ENCODE measurements at places on chromosomes 2 and 18.

- no peak for DNase-seq
These were observed 54.6 kb downstream of the CYP27C1 start for GRCh38 chr2:127165539-127165935.

DNA sequence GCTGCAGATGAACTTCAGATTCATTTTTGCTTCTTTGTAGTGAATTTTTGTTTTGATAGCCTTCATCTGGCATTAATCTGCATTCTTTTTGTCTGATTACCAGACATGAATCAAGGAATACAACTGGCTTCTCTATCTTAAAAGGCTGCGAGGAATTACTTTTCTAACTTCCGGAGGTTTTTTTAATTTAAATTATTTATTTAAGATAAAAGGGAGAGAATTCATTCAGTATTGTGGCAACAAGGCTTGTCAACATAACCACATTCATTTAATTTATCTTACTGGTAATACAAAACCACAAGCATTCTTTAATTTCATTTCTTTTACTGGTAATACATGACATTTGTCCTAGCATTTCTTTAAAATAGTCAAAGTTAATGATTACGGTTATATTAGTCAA is 36.0 kb downstream of the CSRNP3 start:
- no peak for DNase-seq

GRCh38 chr18:24173997-24174396 is 35.1 kb downstream of the CABYR start:
- DNase-seq, result no peak

DNA sequence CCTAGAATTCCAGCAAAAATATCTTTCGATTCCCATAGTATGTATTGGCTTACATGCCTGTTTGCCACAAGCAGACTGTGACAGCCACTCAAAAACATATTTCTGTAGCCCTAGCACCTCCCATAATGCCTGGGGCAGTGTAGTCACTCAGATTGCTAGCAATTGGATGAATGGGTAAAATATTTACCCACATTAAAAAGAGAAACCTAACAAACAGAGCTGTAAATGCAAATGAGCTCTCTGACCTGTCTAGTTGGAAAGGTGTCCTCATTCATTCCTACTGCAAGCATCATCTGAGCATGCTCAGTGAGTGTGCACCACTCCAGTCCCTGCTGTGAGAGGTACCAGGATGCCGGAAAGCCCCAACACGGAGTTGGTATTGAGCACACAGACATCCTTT is 234.0 kb upstream of the RAB12 start:
- no peak for DNase-seq

DNA sequence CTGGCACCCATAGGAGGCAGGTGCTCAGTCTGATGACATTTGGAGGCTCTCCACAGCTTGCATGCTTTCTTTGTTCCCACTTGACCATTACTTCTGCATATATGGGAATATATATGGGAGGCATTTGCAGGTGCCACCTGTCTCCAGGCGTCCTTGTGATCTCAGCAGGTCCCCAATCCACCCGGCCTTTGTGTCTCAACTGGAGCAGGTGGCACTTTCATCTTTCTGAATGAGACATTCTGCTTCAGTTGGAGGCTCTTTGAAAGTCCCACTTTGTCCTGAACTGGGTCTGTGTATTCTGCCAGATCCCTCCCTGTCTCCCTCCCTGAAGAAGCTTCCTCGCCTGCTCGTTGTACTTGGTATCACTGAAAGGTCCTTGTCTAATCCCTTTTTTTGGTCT is 318.1 kb upstream of the EPAS1 start:
- no peak for DNase-seq

DNA sequence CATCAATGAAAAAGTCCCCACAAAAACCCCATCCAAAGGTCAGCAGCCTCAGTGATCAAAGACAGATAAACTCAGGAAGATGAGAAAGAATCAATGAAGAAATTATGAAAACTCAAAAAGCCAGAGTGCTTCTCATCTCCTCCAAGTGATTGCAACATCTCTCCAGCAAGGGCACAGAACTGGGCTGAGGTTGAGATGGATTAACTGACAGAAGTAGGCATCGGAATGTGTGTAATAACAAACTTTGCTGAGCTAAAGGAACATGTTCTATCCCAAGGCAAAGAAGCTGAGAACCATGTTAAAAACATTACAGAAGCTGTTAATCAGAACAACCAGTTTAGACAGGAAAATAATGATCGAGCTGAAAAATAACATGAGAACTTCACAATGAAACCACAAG is 442.8 kb upstream of the SYT4 start:
- DNase-seq, result no peak

DNA sequence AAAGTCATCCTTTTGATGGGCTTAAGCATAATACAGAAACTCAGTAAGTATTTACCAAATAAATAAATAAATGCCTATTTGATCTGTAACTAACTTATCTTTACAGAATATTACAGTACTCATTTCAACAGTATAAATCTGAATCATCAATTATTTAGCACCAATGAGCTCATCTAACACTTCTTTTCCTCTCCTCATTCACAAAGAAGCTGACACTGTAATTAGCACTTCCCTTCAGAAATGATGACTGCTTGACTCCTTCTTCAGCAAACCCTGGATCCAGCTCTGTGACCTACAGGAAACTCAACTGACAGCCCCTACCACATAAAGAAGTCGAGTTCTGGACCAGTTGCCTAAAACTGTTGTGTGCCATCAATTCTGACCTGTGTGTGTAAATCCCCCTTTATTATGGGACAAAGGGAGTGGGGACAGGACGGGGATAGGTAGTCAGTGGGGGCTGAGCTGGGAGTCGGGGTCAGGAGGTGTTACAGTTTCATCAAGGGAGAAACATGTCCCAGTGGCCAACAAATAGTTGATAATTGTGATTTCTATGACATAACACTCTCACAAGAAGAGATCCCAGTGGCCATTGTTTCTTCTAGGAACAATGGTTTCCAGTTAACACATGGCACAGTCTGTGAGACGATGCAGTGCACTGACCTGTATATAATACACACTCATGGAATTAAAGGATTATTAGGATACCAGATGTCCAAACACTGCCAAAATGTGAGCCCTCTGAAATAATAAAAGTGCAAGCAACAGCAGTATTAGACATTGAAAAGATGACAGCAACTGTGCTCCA is 68.7 kb downstream of the STK39 start:
- no peak for DNase-seq

DNA sequence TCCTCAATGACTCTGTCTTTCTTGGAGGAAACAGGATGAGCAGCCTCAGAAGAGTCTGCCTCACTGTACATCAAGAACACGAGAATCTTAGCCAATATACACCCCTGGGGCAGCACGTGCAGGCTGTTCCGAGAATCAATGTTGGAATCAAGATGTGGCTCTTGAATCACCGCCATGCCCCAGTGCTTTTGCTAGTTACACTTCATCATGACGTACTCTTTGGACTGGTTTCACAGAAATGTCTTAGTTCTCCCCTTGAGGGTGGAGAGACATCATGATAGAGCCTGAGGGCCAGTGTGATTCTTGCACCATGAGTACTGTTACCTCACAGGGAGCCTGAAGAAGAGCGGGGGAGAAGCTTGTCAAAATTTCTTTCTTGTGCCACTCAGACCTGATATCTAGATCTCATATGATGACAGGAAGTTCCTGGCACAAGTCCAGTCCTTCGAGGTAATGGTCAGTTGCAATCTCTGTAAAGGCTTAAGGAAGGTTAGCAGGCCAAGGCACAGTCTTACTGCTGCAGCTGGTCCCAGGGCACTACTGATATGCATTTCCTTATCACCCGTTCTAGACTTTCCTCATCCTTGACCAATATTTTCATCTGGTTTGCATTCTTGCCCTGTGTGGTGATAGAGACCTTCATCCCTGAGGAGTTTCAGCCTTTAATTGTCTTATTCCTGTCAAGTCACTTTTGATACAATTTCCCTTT is 28.2 kb upstream of the STAT4 start:
- DNase-seq, result no peak

DNA sequence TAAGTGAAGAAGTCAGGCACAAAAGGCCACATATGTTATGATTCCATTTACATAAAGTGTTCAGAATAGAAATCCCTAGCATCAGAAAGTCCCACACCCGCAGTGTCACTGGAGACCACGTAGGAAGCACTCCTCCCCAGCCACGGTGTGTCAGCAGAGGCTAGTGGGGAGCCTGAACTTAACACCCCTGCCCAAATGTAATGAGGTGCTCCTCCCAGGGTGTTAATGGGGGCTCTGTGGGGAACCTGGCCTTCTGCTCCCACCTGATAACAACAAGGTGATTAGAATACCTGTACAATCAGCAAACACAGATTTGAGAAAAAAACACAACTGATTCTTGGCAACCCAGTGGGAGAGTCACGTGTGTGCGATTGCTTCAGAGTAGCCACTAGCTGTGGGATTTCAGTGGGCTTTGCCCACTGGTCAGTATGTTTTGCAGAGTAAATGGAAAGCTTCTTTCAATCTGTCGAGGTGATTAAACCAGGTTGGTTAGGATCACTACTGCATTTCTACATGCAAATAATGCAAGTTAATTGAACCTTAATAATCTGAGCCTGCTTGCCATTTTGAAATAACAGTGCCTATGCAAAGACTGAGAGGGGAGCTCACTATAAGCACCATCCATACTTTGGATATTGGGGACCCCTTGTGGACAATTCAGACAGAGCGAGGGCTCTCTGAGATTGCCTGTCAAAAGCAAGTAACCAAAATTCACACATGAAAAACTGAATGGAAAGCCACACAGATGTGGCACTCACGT is 20.6 kb upstream of the ATRAID start:
- DNase-seq, result no peak

DNA sequence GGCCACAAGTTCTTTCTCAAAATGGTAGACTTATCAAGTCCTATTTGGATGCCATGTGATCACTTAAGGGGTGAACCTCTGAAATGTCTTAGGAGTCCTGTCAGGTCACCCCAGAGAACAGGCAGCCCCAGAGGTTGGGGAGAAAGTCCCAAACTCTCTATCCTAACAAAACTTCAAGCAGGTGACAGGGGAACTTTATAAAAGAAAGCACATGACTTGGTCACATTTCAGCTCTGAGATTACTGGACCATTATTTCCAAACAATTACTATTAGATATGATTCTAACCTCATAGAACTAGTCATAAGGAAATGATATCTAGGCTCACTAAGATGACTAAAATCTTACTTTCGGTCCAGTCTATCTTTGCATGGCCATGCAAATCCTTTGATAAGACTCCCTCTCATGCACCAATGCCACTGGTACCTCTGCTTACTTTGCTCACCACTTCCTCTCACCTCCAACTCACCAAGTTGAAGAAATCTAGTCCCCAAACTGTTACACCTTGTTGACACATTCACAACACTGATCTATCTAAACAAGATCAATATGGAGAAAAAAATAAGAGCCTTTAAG is 107.0 kb downstream of the GALNT14 start:
- DNase-seq, result no peak

- DNase-seq, result no peak
These were observed 7.5 kb upstream of the YPEL5 start for GRCh38 chr2:30139131-30139870.

- no peak for DNase-seq
These were observed 400.6 kb downstream of the IRS1 start for GRCh38 chr2:226399006-226399405.

- no peak for DNase-seq
These were observed 124.9 kb downstream of the RDH14 start for GRCh38 chr2:18435426-18436037.

- no peak for DNase-seq
These were observed 149.5 kb downstream of the CCBE1 start for GRCh38 chr18:59547581-59548182.

GRCh38 chr2:61244694-61245093 is 82.7 kb downstream of the C2orf74 start:
- DNase-seq, result no peak

GRCh38 chr18:69230204-69230603 is 170.5 kb upstream of the DOK6 start:
- DNase-seq, result no peak

- no peak for DNase-seq
These were observed 1.3 kb downstream of the PGAP1 start for GRCh38 chr2:196925051-196925767.

- DNase-seq, result no peak
These were observed 825.8 kb downstream of the DCC start for GRCh38 chr18:53165770-53166169.

DNA sequence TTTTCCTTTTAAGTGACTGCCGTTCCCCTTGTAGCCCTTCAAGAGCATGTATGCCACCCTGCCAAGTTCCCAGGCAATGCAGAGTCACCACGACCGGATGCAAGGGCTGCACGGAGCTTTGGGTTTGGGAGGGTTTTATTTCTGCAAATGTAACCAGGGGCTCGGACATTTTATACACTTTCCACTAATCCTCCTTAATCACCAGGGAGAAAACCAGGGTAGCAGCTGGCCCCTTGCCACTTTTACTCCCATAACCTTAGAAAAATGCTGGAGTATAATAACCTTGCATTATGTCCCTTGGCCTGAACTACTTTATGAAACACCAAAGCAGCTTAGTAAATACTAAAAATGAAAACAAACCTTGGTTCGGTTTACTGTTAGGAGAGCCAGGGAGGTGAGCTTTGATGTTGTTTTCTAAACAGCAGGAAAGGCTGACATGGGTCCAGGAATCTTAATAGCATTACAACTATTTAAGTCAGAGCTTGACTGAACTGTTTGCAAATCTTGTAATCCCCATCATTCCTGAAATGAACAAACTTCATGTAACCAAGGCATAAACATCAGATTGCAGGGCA is 152.8 kb upstream of the RIOK3 start:
- no peak for DNase-seq

GRCh38 chr2:144456680-144457079 is 63.2 kb downstream of the ZEB2 start:
- no peak for DNase-seq

GRCh38 chr2:224838335-224838734 is 122.2 kb upstream of the CCDC195 start:
- DNase-seq, result no peak

DNA sequence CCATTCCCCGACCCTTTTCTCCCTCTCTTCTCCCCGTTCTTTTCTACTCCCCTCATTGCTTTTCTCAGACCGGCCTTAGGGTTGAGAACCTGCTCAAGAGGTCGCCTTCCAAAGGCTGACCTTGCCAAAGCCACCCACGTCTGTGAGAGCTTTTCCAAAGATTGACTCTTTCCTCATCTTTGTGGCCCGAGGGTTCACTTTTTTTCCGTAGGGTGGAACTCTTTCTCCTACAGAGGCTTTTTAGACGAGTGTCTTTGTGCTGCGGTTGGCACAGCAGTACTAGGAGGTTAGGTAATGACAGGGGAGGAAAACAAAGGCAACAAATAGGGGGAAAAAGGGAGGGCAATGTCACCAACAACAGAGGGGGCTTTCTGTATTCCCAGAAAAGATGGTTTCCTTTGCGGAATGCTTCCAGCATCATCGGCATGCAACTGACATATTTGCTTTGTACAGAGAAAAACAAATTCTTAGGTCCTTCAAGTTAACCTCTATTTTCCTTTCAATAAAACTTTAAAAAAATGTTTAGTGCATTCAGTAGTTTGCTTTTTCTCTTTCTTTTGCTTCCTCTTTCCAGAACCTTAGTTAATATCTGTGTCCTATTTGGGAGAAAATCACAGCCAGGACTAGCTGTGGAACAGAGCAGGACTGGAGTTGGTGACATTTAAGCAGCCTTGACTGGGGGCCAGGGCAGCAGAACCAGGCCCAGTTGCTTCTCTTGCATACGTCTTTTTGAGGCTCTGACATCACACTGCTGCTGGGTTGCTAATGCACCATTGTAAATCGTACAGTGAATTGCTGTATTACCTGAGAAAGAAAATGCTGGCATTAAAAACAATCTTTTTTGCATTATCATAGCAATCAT is 188.1 kb upstream of the FANCL start:
- DNase-seq, result no peak

GRCh38 chr2:109402980-109403840 is 210.6 kb downstream of the SEPTIN10 start:
- no peak for DNase-seq

GRCh38 chr2:54957321-54957999 is 92.8 kb downstream of the RTN4 start:
- no peak for DNase-seq

All from cortex of kidney (tissue), 1 donor.